T-helper 1 cell (primary cell): ENCODE measurements at places on chromosomes 2 and 18.

- DNase-seq: no peak
These were observed 52.7 kb upstream of the CYP1B1 start for GRCh38 chr2:38128653-38129052.

GRCh38 chr2:45545943-45546342 lies 65.1 kb downstream of the SRBD1 start:
- DNase-seq: no peak

DNA sequence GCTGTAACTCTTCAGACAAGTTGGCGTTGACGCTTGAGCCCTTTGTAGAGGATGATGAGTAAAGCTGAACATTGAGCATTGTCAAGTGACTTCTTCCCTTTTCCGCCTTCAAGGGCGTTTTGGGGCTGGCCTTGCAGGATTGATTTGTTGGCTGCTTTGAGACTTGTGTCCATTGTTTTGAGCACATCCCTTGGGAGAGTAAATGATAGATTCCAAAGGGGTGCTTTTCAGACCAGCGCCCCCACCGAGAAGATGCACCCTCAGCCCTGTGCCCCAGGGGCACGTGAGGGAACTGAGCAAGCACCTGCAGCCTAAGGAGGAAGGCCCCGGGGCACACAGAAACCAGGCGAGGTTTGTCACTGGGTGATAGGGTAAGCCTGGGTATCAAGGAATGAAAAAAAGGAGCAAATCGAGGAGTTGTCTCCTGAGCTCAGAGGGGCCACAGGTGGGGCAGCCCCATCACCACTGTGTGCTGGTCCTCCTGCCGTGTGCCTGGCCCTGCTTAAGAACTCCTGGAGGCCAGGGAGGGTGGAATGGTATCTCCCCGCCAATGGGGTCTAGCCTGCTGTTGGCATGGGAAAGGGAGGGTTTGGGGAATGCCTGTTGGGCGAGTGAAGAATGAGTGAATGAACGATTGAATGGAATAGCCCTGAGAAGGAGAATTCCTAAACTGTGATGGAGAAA lies 64.0 kb downstream of the RAB31 start:
- no peak for DNase-seq

GRCh38 chr2:138554123-138554522 lies 52.6 kb downstream of the SPOPL start:
- no peak for DNase-seq

GRCh38 chr2:68997401-68997800 lies 15.6 kb upstream of the ANTXR1 start:
- DNase-seq: no peak

DNA sequence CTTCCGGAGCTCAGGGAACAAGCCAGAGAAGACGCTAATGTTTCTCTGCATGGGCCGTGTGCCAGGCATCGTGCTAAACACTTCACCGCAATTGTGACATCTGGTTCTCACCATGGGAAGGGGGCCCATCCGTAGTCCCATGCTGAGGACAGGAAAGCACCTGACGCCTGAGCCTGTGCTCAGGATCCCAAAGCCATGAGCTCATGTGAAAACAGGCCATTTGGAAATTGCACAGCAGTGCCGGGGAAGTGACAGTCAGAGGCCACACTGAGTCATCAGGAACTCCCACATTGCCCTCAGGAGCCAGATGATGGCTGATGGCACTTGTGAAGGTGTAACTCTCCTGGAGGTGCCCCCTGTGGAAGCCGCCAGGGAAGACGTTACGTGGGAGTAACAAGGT lies 141.0 kb downstream of the INHBB start:
- no peak for DNase-seq

- no peak for DNase-seq
These were observed 294.1 kb downstream of the ALK start for GRCh38 chr2:29627279-29627711.

- no peak for DNase-seq
These were observed 43.0 kb upstream of the KCNE4 start for GRCh38 chr2:223008956-223009355.

DNA sequence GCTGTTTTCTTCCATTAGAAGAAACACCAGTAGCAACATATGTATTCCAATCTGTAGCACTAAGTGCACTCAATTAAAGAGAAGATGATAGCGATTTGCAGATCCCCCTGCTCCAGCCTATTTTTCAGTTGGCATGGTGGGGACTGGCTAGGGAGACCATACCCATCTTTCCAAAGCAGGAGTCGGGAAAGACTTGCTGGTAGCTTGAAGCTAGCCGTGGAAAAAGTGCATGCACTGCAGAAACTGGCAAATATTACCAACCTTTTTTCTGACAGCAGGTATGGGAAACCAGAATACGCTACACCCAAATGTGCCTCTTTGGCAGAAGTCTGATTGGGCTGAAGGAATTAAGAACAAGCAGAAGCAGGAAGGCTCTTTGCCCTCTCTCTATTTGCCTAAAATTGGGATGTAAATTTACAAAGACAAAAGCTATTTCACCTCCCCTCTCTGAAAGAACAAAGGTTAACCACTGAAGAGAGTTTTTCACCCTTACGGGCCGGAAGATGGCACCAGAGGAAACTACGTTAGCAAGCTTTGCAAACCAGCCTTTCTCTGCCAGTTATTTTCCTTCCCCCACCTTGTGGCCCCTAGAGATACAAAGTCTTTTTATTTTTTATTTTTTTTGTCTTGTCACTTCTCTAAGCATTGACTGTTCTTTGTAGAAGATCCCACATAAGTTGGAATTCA lies 273.1 kb downstream of the DLGAP1 start:
- DNase-seq: no peak

- DNase-seq: no peak
These were observed 43.0 kb downstream of the CAPN13 start for GRCh38 chr2:30764021-30764800.

DNA sequence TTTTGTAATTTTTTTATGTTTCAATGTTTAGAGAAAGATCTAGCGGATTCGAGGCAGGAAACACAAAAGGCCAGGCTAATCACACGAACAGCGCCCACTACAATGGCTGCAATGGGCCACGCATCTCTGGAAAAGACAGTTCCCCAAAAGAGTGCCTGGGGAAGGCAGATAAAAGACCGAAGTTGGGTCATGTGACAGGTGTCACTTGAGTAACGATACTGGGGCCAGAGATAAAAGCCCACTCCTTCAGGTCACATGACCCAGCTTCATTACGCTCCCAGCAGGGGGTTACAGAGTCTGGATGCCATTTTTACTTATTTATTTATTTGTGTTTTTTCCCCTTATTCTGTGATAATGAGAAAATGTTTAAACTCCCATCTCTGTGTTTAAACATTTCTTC lies 95.4 kb downstream of the CDK15 start:
- no peak for DNase-seq

DNA sequence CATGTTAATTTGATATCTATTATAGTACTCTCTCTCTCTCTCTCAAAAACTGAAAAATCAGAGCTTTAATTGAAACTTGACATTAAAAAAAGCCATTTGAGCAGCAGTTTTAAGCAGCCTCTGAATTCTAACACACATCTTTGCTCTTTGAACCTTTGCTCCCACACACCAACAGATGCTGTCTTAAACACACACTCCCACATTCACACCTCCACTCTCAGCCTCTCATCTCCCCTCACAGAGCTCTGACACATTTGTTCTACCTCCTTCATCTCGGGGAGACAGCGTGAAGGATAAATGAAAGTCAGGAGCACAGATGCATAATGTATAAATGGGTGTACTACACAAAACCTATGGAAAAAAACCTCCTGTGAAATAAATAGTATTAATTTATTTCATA lies 95.2 kb downstream of the NAB1 start:
- DNase-seq: no peak

GRCh38 chr2:112622528-112622849 lies 23.2 kb upstream of the SLC20A1 start:
- no peak for DNase-seq

DNA sequence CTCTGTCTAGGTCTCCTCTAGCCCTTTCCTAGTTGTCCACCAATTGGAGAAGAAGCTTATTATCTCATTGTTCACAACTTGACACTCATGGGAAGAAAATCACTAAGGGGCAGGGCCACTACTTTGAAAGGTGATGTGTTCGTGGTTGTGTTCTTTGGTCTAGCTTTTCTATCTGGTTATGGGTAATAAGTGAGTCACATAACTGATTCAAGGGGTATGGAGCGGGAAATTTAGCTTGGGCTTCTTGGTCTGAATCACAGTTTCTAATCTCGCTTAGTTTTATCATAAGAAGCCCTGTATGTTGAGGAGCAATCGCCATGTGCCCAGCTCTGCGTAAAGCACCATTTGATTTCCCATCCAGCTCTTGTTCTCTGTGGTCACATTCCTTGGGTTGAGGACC lies 18.7 kb upstream of the DYTN start:
- DNase-seq: no peak

DNA sequence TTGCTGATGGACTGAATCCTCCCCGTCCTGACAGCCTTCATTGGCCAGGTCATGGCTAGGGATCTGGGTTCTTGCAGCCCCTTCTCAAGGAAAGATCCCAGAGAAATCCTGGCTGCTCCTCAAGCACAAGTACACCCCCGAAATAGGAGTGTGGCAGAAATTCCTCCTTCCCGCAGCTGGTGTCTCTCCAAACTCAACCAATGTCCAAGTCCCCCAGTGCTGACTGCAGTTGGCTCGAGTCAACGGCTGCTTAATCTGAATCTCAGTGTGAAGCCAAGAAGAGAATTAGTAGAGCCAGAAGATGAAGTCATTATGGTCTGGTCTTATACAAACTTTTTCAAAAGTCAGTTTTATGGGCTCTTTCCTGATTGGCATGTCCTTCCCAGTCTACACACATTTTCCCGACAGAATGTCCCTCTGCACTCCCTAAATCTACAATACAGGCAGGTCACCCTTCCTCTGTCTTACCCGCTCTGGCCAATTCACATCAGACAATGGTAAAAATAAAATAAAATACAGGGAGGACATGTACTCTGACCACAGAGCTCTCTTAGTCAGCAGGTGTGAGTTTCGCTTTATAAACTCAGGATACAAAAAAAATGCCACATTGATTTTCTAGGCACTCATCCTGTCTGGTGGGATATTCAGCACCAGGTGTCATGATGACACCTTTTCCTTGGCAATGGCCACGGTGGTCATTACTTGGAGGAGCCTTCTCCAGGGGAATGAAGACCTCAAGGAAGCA lies 76.9 kb upstream of the PAPOLG start:
- no peak for DNase-seq

DNA sequence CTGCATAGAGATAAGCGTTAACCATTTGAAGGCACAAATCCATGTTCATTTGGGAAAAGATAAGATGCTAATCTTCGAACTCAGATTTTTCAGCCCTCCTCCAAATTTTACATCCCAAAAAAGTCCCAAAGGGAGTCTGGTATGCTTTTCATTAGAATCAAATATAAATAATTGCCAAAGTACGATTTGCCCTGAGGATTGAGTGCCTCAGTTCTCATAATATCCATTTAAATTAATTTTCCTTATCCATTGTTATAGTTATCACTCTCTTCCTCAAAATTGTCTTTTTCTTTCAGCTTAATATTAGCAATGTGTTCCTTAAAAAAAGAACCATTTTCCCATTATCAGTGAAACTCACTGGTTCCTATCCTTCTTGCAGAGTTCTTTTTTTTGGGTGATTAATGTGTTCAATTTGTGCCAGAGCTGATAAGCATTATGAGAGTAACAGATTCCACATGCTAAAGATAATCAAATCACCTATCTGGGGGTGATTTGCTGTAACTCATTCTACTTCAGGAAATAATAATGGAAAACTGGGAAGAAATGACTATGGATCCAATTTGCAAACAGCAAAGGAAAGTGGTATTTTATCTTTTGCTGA lies 686 bp downstream of the HNMT start:
- no peak for DNase-seq

GRCh38 chr18:21241301-21242048 lies 557 bp upstream of the GREB1L start:
- no peak for DNase-seq

- no peak for DNase-seq
These were observed 52.2 kb downstream of the NXPH2 start for GRCh38 chr2:138727956-138728355.

DNA sequence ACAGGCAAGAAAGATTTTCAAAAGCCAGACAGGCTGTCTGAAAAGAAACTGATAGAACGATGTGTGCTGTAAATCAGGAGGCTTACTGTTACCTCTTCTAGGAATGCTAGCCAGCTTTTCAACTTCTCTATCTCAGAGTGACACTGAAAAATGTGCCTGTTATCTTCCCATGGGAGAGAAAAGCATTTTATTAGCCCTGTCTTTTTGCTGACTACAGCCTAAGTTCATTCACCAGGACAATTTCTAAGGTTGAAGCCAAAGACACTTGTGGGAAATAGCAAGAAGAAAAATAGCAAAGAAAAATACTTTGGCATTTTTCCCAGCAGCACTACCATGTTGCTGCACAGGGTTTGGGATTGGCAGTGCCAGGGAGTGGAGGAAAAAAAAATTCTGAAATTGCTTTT lies 34.0 kb downstream of the ABCB11 start:
- no peak for DNase-seq

- no peak for DNase-seq
These were observed 66.3 kb upstream of the XPO1 start for GRCh38 chr2:61604433-61604832.

DNA sequence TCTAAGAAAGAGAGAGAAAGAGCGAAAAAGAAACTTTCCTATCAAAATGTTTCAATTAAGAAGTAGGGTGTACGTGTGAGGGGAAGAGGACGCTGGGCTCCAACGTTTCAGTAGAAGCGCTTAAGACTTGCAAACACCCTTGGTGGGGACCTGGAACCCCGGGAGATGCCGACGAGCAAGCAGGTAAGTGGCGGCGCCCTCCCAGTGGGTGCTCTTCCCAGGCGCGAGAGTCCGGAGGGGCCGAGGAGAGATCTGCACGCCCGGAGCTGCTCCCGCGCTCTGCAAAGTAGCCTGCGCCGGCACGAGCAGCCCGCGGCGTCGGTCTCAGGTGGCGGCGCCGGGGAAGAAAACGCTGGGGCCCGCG lies 678 bp upstream of the OTX1 start:
- no peak for DNase-seq

- DNase-seq: no peak
These were observed 23.5 kb downstream of the EMX1 start for GRCh38 chr2:72940786-72941185.

DNA sequence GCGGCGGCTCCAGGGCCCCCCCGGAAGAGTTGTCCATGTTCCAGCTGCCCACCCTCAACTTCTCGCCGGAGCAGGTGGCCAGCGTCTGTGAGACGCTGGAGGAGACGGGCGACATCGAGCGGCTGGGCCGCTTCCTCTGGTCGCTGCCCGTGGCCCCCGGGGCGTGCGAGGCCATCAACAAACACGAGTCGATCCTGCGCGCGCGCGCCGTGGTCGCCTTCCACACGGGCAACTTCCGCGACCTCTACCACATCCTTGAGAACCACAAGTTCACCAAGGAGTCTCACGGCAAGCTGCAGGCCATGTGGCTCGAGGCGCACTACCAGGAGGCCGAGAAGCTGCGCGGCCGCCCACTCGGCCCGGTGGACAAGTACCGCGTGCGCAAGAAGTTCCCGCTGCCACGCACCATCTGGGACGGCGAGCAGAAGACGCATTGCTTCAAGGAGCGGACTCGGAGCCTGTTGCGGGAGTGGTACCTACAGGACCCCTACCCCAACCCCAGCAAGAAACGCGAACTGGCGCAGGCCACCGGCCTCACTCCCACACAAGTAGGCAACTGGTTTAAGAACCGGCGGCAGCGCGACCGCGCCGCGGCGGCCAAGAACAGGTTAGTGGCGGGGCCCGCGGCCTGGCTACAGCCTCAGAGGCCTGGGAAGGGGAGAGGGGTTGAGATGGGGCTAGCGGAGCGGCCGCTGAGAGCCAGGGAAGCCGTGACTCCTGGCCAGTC lies 965 bp downstream of the SIX3 start:
- DNase-seq: no peak
